Kidney tubule cell (primary cell): ENCODE measurements at places on chromosomes 5 and 9.

GRCh38 chr5:73204332-73204731, 31.3 kb downstream of the TMEM174 start:
- DNase-seq = no peak

GRCh38 chr5:176577312-176578176, 28.4 kb downstream of the CDHR2 start:
- DNase-seq = peak; percentile 22

GRCh38 chr5:156913355-156913718, 49.7 kb downstream of the TIMD4 start:
- DNase-seq = no peak

DNA sequence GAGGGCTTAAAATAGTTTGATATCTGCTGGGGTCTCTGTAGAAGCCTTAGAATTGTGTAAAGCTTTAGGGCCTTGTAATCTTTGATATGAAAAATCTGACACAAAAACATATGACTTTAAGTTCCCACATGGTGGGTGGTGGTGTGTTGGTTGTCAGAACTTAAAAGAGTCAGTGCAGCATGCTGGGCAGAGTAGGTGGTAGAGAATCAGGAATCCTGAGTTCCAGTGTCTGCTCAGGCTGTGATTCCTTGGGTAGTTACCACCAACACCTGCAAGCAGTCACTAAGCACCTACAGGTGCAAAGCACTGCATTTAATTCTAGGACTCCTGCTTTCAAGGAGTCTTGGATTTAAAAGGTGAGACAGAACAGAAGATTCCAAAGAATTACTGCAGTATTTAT, 144.6 kb downstream of the ACER2 start:
- no peak for DNase-seq

- no peak for DNase-seq
Observed at GRCh38 chr9:536597-537511, 304.6 kb upstream of the DMRT1 start.
